ENCODE measurements at places on chromosomes 2 and 18.

DNA sequence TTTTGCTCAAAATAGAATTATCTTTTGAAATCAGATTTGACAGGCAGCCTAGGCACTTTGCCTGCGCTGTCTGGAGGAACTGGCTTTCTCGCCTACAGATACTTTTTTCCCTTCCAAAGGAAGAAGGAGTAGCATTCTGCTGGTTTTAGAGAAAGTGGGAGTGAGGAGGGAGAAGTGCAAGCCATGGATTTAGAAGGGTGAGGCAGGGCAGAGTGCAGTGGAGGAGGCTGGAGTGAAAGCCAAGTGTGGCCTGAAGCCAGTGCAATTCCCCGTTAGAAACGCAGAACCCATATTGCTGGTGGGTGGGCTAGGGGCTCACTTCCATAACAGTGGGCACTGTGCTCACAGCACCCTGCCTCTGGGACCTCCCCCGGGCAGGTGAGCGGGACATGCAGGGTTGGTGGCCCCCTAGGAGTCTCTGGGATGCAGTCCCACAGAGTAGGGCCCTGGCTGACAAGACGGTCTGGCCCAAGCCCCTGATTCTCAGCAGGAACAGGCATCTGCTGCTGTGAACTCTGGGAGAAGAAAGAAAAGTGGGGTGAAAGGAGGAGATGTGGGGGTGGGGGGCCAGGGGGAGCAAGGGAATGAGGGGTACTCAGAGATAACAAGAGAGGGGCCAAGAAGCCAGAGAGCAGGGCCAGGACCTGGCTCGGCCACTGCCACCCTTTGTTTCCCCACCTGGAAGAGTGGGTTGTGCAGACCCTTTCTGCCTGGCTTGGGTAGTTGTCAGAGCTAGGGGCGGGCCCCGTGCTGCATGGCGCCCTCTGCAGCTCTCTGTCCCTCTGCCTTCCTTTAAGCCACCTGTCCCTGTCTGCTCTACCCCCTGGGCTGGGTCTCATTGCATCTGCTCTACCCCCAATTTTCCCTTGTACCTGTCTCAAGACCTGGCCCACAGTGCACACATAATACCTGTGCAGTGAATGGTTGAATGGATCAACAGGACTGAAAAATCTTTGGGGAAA is 273.5 kb upstream of the HS6ST1 start:
- DNase-seq, result no peak

DNA sequence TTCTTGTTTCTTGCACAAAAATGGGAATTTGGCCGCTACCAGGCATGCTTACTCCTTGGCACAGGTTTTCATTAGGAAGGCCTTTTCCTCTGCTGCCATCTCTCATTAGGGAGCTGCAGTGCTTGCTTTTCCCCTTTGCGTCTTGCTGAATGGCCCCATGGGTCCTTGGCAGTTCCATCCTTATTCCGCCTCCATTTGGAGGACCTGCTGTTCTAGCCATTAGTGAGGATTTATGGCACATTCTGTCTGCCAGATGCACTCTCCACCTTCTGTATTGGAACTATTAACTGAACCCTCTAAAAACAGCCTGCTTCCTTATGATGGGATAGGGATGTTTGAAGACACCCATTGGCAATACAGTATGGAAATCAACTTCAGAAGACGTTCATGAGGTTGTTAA is 103.5 kb upstream of the NOSTRIN start:
- DNase-seq, result no peak

DNA sequence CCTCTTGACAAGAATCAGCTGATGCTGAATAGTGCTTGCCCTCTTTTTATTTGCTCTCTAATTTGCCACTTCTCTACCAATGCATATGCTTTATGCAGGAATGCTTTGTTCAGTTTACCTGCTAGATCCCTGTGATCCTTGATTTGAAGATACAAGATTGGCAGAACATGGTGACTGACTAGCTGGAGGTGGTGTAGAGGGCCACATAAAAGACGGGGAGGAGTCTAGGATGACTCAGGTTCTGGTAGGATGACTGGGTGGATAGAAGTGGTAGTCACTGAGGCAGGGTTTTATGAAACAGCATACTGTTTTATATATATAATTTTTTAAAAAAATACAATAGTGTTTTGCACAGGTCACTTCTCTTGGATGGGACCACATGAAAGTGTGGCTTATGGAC is 6.3 kb upstream of the ADGRF3 start:
- peak; percentile 49 for DNase-seq

DNA sequence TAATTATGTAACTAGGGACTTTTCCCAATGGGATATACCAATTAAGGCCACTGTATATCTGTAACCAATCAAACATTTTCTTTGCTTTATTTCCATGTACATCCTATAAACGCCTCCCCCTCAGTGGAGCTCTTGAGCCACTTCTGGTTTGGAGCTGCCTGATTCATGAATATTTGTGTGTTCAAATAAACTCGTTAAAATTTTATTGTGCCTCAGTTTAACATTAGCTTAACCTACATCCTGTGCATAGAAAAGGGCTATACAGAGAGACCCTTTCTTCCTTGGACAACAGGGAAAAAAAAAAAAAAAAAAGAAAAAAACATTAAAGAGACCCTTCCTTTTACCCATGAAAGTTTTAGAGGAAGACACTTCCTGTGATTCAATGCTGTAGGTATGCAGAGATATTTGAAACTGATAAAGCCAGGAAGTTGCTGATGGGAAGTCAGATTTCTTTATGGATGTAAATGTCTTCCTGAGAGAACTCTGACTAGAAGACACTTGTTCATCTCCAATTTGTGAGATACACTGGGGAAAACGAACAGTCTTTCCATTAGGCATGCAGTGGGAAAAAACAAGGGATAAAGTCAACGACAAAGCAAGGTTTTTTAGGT is 614.6 kb upstream of the SOX11 start:
- DNase-seq, result no peak

DNA sequence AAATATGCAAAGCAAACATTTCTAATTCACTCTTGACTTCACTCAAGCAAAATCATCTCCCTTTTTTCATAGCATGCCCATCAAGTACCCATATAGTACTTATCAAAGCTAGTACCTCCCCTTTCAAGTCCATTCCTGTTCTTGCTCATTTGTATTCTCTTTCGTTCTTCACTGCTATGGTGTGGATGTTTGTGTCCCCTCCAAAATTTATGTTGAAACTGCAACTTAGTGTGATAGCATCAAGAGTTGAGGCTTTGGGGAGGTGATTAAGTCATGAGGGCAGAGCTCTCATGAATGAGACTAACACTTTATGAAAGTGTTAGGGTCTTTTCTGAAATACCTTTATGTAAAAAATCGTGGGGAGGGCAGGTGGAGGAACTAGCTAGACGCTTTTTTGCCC is 52.9 kb downstream of the RNU4ATAC start:
- no peak for DNase-seq

DNA sequence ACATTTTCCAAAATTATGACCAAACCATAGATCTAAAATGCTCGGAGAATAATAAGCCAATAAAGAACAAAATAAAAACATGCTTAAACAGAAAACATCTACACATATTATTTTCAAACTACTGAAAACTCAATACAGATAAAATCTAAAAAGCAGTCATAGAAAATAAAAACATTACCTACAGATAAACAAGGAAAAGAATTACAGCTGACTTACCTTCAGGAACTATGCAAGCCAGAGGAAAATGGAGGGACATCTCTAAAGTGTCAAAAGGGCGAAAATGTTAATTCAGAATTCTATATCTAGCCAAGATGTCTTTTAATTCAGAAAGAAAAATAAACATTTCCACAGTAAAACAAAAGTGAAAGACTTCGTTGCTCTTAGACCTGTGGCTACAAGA is 112.9 kb upstream of the GYPC start:
- DNase-seq, result no peak
